Caudate nucleus (tissue), 63 donors: ENCODE measurements at places on chromosomes 13 and 19.

DNA sequence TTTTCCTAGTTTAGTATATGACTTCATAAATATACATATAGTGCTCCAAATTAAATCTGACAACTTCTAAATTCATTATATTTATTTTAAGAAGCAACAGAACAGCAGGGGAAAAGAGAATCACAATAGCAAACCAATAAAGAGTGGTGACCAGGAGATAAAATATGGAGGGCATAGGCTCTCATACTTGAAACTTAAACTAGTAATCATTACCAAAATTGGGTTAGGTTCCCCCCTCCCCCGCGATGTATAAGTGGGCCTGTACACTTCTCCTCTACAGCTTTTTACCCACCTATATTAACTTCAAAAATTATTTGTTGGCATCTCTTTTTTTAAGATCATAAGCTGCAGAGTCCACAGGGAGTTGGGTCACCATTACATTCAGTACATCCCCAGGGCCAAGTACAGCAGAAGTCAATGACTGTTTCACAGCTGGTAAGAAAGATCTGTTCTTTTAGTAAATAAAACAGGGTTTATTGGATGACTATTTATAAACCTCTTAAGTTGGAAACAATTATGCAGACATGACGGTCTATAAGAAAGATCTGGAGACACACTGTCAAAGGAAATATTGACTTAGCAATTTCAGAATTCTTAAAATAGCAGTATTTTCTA lies 29.4 kb downstream of the KLF12 start:
- DNase-seq = no peak

DNA sequence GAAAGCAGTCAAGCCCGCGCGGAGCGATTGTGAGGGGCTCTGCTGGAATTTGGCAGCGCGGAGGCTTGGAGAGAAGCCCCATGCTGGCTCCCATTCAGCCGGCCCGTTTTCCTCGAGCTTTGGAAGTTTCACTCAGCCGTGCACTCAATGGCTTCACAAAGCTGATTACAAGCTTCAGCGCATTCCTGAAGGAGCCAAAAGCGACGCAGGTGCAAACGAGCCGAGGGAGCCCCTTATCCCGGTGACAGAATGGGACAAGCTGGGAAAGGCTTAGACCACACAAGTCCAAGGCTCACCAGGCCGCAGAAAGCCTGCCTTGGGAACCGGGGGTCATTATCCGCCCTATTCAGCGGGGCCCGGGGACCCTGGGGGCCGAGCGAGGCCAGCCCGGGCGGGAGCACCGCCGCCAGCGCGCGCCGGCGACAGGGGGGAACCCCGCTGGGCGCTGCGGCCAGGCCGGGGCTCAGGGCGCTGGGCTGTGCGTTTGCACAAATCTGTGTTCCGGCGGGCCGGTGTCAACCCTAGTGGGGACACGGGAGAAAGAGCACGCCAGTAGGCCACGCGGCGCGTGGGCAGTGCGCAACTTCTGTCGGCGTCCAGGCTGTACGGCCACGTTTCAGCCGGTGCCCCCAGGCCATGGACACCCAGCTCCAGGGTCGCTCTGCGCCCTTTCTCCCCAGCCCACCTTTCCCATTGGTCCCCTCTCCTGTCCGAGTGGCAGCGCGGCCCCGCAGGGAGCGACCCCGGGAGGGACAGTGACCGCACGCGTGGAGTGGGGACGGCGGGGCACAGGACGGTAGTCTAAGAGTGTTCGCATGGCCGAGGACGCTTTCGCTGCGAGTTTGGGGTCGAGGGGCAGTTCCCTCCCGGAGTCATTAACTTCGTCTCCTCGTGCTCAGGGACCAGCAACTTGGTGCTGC lies 37.3 kb downstream of the SOX1 start:
- DNase-seq = peak; percentile 12

- DNase-seq = no peak
Measured at GRCh38 chr13:111249637-111250360, 70.6 kb upstream of the TEX29 start.

GRCh38 chr19:10110076-10110971 lies 1.2 kb upstream of the P2RY11 start:
- no peak for DNase-seq

GRCh38 chr19:51472607-51473006 lies 5.7 kb upstream of the CEACAM18 start:
- no peak for DNase-seq

GRCh38 chr13:37788346-37788745 lies 81.2 kb downstream of the TRPC4 start:
- DNase-seq = no peak

DNA sequence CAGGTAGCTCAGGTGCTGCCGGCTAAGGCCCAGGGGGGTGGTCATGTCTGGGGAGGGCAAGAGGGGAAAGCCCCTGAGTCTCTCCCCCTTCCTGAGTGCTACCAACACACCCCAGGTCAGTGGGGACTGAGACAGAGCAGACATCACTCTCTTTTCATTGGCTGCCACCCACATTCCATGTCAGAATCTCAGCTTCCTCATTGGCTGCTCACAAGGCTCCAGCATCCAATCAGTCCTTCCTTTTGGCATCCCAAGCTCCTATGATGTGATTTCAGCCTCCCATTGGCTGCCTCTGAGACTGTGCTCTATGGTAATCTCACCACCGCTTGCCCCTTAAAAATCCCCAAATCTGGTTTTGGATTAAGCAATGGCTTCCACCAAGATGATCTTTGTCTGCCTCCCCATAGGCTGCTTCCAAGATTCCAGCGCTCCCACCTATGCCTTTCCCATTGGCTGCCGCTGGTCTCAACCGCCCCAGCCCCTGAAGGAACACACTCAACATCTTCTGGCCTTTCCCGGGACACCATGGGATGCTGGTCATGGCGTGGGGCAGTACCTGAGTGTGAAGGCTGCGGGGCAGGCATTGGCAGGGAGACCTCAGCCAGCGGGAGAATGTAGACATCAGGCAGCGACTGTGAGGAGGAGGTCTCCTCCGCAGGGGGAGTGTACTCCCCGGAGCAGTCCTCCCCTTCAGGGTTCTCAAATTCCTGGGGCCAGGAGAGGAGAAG lies 2.0 kb downstream of the LMTK3 start:
- peak; percentile 45 for DNase-seq

DNA sequence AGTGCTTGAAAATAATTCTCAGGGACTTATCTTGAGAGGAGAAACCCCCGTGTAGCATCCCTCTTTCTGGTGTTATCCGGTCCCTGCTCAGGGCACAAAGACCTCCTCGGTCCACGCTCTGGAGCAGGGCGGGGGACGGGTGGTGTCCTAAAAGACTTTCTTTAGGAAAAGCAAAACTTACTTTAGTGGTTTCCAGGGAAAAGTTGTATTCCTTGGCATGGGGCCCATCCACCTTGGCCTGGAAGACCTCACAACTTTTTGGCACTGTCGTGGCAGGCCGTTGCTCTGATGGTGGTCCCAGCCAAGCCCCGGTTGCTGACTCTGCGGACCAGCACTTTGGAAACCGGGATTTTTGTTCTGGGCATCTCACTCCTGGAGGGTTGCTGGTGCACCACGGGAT lies 2.7 kb downstream of the AMER2 start:
- no peak for DNase-seq

DNA sequence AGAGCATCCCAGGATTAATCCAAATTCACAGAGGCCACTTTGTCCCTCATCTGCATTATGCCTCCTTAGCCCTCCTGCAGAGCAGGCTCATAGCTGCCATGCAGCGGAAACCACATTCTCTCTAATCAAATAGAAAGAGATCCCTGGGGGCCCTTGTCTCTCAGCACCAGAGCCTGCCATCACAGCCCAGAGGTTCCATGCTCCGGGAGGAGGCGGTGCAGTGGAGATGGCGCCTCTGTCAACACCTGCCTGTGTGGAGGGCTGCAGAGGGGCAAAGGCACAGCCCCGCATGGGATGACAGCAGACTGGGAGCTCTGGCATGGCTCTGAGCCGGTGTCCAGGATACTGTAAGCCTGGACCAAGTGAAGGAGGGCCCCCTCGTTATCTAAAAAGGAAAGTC lies 111.3 kb downstream of the SLC7A1 start:
- DNase-seq = no peak

GRCh38 chr19:9793071-9793591 lies 24.6 kb upstream of the ZNF846 start:
- DNase-seq = no peak

- DNase-seq = no peak
Measured at GRCh38 chr19:9528757-9529336, 9.6 kb downstream of the ZNF426 start.

DNA sequence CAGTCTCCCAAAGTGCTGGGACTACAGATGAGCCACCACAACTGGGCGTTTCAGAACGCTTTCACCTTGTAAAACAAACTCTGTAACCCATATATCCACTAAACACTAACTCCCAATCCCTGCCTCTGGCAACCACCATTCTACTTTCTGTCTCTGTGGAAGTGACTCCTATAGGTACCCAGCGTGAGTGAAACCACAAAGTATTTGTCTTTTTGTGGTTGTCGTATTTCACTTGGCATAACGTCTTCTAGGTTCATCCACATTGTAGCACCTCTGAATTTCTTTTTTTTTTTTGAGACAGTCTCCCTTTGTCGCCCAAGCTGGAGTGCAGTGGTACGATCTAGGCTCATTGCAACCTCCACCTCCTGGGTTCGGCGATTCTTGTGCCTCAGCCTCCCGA lies 44.8 kb downstream of the BRD4 start:
- DNase-seq = no peak

DNA sequence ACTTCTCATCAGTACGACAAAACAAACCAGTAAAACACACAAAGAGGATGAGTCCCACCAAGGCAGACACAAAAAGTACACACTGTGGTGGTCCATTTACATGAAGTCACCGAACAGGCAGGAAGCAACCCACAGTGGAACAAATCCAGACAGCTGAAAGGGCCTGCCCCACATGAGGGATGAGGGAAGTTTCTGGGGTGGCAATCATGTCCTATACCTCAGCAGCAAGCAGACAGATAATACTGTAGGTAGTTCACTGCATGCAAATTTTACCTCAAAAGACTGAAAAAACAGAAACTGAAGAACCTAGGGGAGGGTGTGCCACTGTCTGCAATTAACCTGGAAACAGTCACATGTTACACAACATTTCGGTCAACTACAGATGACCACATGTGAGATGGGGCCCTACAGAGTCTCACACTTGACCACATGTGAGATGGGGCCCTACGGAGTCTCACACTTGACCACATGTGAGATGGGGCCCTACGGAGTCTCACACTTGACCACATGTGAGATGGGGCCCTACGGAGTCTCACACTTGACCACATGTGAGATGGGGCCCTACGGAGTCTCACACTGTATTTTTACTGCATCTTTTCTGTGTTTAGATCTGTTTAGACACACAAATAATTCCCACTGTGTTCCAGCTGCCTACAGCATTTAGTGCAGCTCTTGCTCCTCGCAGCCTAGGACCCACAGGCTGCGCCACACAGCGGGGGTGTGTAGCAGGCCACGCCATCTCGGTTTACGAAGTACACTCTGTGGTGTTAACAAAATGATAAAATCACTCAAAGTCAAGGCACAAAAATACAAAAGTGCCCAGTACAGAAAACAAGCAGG lies 22.2 kb downstream of the PCID2 start:
- DNase-seq = no peak

- no peak for DNase-seq
Measured at GRCh38 chr13:21541271-21541670, 62.7 kb downstream of the MICU2 start.

DNA sequence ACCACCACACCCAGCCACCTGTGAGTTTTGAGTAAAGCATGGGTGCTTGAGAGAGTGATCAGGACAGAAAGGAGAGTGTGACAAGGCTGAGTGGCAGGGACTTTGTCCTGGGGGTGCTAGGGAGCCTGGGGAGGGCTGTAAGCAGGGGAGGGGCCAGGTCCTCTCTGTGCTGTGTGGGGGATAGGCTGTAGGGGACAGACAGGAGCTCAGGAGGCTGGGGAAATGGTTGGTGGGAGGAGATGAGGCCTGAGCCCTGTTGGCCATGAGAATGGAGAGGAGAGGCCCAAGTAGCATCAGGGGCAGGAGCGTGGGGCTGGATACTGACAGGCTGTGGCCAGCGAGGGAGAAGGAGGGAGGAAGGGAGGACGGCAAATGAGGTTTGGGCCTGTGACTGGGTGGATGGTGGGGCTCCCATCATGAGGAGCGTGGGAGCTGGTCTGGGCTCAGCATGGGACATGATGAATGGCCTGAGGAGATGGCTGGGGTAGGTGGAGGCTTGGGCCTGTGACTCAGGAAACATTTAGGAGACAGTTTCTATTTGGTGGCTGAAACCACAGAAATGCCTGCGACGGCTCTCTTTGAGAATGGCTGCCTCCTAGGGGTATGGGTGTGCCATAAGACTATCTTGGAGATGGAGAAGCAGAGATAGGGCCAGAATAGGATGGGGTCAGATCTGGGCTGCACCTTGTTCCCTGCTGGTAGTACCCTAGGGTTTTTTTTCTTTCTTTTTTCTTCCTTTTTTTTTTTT lies 25.0 kb downstream of the GRIN2D start:
- DNase-seq = no peak

GRCh38 chr19:46065486-46066071 lies 24.8 kb upstream of the IGFL4 start:
- no peak for DNase-seq

DNA sequence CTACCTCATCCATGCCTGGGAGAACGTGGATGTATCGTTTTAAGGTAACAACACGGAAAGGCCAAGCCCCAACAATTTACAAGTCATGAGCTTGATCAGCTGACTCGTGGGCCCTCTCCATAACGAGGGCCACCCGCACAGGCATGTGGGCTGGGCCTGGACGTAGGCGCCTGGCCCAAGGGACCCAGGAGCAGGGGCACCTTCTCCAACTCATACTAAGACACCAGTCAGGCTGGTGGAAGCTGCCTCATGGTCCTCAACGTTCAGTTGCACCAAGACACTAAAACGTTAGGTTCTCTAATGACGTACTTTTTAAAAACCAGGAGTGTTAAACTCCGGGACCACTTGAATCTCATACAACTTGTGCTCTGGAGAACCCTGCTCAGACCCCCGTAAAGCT lies 21.8 kb upstream of the EIF3G start:
- DNase-seq = no peak

- no peak for DNase-seq
Measured at GRCh38 chr13:44969551-44970484, 19.5 kb downstream of the NUFIP1 start.

DNA sequence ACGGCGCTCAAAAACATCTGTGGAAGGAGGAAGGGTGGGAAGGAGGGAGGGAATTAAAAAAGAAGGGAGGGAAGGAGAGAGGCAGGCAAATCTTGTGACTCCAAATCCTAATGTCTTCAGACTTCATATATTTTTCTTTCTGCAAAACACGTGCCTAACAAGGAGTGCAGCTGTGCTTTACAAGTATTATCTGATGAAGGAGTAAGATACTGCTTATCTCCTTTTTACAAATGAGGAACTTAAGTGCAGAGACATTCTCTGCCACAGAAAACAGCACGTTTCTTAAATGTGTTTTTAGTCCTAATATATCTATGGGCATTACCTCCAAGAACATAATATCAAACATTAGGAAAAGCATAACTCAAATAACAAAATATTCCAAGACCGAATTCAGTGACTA lies 6.5 kb downstream of the FLT3 start:
- no peak for DNase-seq

- no peak for DNase-seq
Measured at GRCh38 chr13:111792956-111793355, 274.0 kb upstream of the SOX1 start.

GRCh38 chr13:111302045-111302726 lies 18.3 kb upstream of the TEX29 start:
- peak; percentile 20 for DNase-seq
